Astrocyte of the hippocampus (primary cell): ENCODE measurements at places on chromosomes 2 and 18.

DNA sequence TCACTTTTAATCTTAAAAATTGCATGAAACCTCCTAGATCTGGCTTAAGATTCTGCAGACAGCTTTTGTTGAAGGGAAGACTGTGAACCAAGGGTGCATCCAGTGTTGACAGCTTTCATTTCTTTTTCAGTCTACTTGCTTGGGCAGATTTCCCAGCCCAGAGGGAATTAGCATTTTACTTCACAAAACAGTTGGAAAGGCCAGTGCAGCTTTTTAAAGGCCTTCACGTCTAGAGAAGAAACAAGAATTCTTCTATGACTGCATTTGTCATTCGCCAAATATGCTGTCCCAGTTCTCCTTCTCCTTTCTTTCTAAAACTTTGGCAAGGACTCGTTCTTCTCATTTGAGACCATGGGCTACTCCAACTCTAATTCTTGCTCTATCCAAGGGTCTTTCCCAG, 17.4 kb downstream of the NTSR2 start:
- peak; percentile 76 for DNase-seq

DNA sequence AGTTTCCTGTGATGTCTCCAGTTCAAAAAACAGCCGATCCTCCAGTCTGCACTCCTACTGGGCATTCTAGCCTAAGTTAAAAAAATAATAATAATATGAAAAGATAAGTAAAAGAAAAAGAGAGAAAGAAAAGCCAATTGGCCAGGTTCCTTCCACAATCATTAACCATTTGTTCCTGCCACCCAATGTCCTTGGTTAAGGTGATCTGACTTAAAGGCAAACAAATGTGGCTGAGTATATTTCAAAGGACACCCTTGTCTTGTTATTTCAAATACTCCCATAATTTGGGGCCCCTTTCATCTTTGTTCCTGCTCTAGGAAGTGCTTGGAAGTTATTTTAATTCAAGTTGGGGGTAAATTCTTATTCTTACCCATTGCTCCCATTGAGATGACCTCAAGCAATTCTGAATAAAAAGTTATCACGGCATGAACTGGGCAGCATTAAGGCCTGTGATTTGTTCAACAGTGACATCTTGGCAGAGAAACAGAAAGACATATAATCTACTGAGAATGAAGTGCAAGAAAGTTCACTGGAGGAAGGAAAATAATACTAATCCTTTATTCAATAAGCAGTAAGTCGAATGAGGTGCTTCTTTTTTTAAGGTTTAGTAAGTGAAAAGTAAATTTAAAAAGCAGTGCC, 1054.5 kb upstream of the FANCL start:
- DNase-seq = no peak

GRCh38 chr18:31723639-31723989, 37.1 kb downstream of the SLC25A52 start:
- DNase-seq = peak; percentile 7

- peak; percentile 29 for DNase-seq
Measured at GRCh38 chr2:59885541-59885940, 667.9 kb downstream of the BCL11A start.

GRCh38 chr2:44817673-44818335, 123.7 kb upstream of the SIX3 start:
- no peak for DNase-seq

DNA sequence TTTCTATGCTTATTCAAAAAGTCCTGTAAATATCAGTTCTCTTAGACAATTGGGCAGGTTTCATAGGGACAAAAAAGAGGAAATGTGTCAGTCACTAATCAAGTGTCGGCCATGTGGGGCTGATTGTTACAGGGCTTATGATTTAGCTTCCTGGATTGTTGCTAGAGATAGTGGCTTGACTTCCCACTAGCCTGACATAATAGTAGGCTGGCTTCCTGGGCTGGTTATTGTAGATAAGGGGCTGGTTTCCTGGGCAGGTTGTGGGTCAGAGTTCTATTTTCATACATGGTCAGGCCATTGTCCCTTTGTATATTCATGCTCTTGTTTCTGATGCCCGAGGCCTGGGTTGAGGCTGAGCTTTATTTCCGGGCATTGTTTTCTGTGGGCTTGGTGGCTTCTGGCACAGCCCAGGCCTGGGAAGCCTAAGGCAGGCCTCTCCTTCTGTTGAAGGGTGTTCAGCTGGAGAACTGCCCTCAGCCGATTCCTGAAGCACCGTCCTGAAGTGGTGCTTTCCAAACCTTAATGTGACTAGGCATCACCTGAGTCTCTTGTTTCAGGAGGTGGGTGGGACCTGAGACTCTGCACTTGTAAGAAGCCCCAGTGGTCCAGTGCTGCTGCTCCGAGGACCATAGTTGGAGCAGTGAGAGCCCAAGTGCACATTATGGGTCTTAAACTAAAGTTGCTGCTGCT, 37.0 kb downstream of the CD8B2 start:
- no peak for DNase-seq

DNA sequence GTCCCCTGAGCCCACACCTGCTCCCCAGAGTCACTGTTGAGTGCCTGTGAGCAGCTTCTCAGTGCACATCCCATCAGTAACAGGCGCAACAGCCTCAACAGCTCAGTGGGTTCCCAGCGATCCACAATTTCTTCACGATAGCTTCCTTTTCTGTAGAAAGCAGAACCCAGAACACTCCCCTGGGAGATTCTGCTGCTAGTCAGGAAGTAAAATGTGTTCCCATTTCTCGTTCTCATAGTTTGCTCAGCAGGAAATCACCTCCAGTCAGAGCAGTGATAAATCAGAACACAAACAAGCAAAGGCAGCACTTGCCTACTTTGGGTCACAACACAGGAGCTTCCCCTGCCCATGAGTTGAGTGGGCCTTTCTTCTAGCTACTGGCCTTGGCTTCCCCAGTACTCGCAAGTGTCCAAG, 48.9 kb upstream of the ATG16L1 start:
- no peak for DNase-seq

- DNase-seq = no peak
Measured at GRCh38 chr2:180150606-180151005, 143.5 kb upstream of the CWC22 start.

DNA sequence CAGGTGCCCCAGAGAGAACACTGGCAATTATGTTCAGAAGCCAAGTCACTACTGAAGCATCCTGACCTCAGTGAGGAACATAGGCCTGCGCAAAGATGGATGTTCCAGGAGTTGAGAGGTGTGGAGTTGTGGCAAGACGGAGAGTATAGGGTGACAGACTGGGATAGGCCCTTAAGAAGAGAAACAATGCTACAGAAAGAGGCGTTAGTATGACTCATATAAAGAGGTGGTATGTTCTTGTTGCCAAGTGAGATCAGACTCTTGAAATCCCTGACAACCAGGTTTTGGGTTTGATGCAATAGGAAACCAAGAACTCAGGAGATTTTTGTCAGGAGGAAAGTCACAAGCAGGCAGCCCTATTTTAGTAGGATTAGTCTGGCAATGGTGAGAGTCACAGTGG, 185.6 kb downstream of the RIT2 start:
- DNase-seq = peak; percentile 32

DNA sequence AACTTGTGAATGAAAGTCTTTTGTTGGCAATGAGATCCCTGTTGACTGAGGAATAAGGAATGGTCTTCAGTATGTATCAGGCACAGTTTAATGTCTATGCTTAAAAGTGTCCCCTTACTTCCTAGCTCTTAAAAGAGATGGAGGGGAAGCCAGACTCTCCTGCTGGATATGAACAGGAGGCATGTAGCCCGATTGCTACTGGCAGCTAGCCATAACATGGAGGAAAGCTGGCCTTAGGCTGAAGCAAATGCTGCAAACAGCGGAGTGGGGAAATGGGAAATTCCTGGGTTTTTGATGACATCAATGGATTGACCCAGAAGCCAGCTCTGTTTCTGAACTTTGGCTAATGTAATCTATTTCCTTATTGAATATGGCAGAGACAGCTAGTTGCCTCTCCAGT, 266.1 kb downstream of the SLC4A3 start:
- DNase-seq = no peak

DNA sequence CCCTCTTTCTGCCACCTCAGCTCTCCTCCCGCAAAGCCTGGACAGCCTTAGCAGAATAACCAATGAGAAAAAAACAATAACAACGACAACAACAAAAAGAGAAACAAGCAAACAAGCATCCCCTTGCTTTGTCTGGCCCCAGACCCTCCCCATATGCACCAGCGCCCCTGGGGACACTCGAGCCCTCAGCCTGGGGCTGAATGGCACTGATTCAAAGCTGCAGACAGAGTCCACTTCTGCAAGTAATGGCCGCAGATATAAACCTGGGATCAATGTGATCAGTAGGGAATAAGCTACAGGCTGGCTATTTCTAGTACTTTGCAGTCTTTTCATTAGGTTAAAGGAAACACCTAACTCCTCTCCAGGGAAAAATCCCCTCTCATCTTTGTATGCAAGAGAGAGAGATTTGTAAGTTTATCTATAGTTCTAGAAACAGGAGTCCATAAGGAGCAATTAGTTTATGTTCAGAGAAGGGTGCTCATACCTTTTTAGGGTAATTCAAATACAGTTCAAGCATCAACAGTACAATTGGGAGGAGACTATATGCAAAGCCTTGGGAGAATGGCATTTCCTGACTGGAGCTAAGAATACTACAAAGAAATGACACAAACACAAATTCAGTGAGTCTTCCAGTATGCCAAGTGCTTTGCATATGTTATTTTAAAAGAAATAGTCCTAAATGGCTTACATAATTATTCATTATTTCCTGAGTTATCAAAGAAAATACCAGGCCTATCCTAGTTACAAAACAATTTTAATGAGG, 122.3 kb upstream of the DDX18 start:
- DNase-seq = no peak

DNA sequence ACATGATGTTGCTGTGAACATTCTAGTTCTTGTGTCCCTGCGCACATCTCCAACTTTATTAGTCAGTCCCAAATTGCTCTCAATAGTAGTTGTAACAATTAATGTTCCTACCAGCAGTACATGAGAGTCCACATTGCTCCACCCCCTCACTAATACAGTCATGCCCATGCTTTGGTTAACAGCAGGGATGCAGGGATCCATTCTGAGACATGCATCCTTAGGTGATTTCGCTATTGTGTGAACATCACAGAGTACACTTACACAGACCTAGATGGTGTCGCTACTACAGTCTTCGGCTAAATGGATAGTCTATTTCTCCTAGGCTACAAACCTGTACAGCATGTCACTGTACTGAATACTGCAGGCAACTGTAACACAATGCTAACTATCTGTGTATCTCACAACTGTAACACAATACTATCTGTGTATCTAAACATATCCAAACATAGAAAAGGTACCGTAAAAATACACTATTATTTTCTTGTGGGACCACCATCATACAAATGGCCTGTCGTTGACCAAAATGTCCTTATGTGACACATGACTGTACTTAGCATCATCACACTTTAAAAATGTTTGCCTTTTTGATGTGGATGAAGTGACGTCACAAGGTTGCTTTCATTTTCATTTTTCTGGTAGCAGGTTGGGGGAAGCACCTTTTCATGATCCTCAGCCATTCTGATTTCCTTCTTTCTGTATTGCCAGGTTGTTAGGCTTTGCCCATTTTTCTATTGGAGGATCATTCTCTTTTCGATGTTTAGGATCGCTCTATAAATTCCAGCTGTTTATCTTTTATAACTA, 82.9 kb upstream of the RNF152 start:
- DNase-seq = no peak

DNA sequence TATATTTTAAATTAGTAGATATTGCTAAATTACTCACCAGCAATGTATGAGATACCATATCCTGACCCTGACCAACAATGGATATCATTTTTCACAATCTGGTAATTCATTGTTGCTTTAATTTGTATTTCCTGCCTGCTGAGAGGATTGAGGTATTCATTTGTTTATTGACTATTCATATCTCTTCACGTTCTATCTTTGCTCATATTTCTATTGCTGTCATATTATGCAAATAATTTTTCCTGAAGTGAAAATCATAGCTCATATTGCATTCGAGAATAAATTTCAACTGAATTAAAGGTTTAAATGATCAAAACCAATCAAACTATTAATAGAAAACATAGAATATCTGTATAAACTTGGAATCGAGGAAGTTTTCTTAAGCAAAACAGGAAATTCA, 31.0 kb downstream of the INO80D start:
- no peak for DNase-seq

DNA sequence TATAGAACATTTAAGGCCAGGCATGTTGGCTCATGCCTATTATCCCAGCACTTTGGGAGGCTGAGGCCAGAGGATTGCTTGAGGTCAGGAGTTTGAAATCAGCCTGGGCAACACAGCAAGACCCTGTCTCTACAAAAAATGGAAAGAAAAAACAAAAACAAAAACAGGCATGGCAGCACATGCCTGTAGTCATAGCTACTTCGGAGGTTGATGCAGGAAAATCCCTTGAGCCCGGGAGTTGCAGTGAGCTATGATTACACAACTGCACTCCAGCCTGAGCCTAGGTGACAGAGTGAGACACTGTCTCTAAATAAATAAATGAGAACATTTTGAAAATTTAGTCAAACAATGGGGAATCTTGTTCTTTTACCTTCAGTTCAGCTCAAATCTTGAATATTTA, 12.1 kb upstream of the YES1 start:
- no peak for DNase-seq

DNA sequence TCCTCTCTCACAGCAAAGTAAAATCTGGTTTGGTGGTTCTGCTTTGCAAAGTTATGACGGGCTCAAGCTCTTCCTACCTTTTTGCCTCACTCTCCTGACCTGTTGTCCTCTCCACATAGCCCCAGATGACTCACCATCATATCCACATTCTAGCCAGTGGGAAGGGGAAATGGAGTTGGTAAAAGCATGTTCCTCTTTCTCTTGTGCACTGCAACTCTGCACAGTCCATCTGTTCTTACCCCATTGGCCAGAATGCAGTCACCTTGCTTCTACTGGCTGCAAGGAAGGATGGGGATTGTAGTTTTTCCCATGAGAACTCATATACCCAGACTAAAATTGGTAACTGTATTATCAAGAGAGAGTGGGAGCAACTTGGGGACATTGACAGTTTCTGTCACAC, 50.4 kb upstream of the SMIM21 start:
- DNase-seq = no peak

DNA sequence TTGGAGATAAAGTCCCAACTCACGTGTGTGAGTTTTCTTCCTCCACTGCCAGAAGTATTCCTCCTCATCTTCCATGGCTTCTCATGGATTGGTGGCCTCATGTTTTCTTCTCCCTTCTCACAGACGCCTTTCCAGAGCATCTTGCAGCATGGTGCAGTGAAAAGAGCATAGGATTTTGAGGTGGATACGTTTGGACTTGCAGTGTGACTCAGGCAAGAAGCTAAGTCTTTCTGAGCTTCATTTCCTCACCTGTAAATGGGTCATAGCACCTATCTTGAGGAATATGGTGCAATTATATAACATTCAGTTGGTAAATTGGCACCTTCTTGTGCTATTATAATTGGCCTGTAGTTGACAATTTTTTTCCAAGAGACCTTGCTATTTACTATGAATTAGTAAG, 247.6 kb downstream of the RDH14 start:
- DNase-seq = no peak
